Pulmonary artery endothelial cell (primary cell): ENCODE measurements at places on chromosomes 7 and 10.

GRCh38 chr7:39144420-39144819 lies 166.7 kb downstream of the POU6F2 start:
- DNase-seq = no peak

DNA sequence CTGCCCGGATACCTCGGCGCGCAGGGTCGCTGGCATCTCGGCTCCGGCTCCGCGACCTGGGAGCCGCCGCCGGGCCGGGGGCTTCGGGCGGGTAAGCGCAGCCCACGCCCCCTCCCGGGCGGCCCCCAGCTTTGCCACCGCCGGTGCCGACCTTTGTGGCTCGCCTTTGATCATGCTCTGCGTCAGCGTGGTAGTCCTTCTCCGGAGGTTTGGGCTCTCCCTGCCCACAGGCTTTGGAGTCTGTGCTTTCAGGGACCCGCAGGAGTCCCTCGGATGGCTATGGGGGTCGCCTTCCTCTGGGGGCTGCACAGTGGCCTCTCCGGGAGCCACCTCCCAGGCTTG lies 7.3 kb downstream of the ATP6V1F start:
- DNase-seq = no peak

- DNase-seq = no peak
Observed at GRCh38 chr10:98582363-98582762, 135.6 kb upstream of the HPS1 start.

GRCh38 chr7:150939052-150939451 lies 39.1 kb downstream of the KCNH2 start:
- DNase-seq = no peak

- no peak for DNase-seq
Observed at GRCh38 chr7:28358423-28358868, 53.9 kb upstream of the CREB5 start.

GRCh38 chr7:12540850-12541249 lies 29.7 kb upstream of the SCIN start:
- DNase-seq = no peak

DNA sequence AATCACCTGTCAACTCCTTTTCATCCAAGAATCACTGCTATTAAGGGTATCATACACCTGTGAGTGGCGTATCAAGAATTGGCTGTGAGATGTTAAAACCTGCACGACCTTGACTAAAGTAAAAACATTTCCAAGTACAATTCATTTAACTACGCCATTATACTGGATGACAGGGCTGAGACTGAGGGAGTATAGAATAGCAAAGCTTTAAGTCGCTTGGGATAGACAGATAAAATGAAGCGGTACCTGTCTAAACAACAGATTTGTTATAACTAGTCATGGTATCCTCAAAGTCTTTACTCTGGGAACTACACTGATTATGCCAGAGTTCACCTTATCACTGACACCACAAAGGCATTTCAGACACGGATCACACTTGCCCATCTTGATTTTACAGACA lies 366.1 kb upstream of the LRRN3 start:
- no peak for DNase-seq

- DNase-seq = peak; percentile 90
Observed at GRCh38 chr10:78458983-78459638, 425.4 kb downstream of the RPS24 start.

DNA sequence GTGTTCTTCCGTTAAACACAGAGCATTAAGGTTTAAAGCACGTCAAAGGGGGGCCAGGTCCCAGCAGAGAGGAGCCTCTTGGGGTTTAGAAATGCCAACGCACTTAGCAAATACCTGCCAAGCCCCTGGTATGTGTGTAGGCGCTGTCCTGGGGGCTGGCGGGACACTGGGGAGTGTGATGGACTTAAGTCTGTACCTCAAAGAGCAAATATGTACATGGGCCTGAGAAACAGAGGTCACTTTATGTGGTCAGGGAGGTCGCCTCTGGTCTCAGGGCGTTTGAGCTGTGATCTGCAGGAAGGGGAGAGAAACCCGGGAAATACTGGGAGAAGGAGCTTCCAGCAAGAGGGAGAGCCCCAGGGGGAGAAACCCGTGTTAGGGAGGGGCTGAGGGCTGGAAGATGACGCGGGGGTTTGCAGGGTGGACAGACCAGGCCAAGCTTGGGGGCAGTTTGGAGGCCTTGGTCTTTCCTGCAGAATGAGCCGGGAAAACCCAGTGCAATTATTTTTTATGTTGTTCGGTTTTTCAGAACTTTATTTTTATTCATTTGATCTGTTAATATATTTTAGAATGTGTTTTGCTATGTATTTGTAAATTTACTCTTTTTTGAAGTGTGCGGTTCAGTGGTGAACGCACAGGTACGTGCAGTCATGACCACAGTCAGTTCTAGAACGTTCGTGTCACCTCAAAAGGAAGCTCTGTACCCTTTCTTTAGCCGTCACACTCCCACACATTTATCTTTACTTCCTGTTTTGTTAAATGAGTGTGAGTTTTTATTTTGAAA lies 441.4 kb upstream of the FOXK1 start:
- no peak for DNase-seq

DNA sequence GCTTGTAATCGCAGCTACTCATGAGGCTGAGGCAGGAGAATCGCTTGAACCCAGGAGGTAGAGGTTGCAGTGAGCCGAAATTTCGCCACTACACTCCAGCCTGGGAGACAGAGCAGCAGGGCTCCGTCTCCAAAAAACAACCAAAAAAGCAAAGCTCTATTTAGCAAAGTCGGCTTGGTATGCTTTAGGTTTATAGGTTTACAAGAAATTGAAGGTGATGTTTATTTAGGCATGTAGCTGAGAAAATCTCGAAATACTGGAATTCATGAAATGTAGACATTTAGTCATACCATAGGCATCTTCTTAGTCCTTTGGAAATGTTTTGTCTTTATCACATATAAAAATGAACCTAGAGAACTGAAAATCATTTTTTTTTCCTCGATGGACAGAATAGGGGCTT lies 453.8 kb upstream of the ANKRD30A start:
- DNase-seq = no peak

GRCh38 chr10:62511656-62512055 lies 137.5 kb downstream of the ZNF365 start:
- DNase-seq = no peak

DNA sequence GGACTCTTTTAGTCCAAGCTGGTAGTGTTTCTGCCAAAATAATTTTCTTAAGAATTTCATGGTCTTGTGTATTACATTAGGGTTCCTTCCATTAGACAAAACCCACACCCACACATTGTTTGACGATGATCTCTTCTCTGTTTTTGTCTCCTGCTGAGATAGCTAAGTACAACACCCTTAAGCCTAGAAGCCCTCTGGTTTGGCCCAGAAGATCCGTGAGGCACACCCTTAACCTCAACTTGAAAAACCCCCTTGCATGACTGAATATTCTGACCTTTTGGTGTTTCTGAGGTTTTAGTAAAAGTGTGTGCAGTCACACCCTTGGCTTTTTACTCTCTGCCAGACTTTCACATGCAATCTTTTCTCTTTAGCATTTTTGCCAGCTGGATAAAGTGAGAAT lies 29.3 kb upstream of the ERCC6 start:
- no peak for DNase-seq

DNA sequence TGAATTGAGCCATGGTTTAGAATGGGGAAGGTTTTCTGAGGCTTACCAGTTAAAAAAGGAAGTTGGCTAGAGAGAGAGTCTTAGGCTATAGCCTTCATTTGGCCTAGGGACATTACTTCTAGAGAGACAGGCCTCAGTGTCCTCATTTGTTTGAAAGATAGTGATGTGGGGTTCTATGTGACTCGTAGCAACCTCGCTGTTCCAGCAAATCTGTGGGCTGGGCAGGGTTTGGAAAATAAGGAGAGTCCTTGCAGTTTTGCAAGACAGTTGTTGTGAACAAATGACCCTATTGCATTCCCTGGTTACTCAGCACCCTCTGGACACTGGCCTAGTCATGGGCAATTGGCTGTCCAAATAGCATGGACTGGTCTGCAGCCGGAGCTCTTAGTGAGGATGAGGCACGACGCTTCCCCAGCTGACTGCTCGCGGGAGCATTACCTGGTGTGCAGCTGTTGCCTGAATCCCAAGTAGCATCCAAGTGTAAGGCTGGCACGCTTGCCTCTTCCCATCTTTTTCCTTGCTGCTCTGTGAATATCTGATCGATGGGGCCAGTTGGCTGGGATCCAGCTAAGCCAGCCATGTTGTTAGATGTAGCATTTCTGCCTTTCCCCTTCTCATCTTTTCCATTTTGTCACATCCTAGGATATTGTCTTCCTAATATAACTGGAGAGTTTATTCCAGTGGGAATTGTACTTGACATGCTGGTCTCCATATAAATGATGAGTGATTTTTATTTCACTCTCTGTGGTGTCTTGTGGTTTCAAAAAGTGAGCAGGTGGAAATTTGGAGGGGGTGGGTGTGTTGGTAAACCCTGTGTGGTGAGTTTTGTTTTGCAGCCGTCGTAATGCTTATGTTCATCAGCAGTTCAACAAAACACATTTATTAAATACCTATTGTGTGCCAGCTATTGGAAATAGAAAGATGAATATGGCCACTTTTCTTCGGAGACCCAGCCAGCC lies 99.8 kb downstream of the SND1 start:
- DNase-seq = no peak

GRCh38 chr7:27608776-27609495 lies 53.7 kb downstream of the HIBADH start:
- DNase-seq = no peak

DNA sequence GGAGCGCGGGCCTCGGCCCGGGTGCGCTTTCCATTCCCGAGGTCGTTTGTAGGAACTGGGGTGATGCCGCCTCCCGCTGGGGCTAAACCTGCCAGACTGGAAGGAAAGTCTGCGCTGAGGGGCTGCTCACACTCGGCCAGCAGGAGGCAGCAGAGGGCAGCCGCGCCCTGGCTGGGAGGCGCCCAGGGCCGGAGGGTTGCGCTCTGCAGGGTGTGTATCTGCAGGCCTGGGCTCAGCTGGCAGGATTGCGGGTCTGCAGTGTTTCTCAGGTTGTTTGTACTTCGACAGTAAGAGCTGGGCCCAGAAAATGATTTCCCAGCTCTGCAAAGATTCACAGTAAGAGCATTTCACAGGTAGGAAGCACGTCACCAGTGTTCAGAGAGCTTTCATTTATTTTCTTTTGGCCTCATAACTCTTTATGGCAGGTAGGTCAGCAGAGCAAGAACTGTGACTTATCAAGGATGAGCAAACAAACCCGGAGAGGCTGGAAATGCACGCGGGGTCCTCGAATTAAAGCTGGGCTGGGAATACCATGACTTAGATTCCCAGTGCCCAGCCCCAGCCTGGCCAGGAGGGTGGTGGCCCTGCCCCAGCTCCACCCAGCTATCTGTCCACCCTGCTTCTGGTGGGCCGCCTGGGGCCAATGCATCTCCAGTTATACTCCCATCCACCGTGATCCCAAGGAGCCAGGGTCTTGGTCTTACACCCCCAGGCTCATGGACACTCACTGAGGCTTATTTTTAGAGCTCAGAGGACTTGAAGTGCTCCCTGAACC lies 15.2 kb upstream of the PPP2R2D start:
- peak; percentile 15 for DNase-seq

- DNase-seq = no peak
Observed at GRCh38 chr10:132974886-132975830, 32.8 kb upstream of the CFAP46 start.

- DNase-seq = no peak
Observed at GRCh38 chr10:60777696-60778213, 523 bp upstream of the CDK1 start.

DNA sequence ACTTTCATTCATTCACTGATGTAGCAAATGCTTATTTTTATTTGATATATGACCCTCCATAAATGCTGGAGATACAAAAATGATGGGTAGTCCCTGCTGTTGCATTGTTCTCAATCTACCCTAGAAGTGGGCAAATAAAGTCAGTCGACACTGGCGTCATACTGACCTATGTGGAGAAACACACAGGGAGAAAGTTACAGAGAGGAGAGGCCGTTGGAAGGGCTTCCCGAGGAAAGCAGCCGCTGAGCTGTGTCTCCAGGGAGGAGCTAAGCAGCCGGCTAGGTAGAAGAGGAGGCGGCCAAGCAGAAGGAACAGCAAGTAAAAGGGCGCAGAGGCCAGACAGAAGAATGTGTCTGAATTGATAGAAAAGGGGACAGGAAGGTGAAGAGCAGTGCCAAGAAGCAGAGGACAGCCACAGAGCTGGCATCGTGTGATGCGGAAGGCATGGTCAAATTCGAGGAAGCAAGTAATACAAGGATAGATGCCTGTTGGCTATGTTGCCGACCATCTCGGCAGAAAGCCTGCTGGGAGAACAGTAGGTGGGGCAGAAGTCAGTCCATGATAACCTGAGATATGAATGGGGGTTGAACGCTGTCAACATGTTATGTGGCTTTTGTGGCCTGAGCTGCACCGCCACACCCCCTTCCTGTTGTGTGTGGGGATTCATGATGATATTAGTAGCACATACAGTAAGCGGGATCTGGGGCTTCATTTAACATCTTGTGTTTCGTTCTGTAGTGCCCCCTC lies 25.9 kb downstream of the ST8SIA6 start:
- no peak for DNase-seq

- DNase-seq = no peak
Observed at GRCh38 chr7:38838725-38839385, 70.1 kb downstream of the VPS41 start.

DNA sequence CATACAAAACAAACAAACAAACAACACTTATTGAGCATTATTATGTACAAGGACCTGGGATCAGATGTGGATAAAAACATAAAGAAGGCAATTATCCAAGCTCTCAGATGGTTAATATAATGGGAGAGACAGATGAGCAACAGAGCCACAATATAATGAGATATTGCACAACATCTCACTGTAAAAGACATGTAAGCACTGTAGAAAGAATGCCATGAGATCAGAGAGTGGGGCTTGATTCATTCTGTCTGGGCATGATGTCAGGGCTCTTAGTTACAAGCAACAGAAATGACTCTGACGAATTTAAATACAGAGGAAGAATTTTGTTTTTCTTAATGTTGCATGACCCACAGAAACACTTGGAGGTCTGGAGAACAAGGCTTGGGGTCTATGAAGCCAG lies 164.7 kb upstream of the PLXDC2 start:
- no peak for DNase-seq

GRCh38 chr10:27696466-27696865 lies 49.2 kb downstream of the MKX start:
- no peak for DNase-seq

GRCh38 chr7:138838166-138838565 lies 40.2 kb upstream of the ATP6V0A4 start:
- DNase-seq = no peak

DNA sequence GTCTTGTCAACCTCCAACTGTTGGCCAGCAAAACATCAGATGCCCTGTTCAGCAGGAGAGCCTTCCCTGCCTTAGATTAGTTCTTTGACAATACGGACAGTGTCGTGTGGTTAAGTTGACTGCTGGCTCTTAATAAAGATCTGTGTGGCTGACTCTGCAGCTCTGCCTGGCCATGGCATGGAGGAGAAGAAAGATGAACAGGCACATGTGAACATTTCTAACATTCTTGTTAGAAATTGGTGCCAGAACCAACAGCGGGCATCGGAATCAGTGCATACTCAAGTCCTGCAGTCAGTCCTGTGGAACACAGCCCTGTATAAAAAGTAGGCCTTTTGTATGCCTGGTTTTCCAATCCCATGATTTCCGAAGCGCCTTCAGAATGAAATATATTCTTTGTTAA lies 455.6 kb downstream of the POM121L12 start:
- DNase-seq = no peak

DNA sequence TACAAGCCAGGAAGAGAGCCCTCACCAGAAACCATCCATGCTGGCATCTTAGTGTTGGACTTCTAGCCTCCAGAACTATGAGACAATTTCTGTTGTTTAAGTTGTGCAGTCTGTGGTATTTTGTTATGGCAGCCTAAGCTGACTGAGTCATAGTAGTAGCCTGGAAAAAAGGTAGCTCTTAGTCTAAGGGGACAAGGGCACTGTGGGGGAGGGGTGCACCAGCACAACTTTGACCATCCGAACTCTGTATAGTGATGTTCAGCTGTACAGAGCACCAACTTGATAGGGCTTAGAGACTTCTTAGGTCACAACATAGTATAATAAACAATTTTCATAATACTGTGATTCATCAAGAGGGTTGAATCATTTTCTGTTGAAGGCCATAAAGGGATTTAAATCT lies 14.3 kb downstream of the EIF4EBP2 start:
- no peak for DNase-seq
